ENCODE measurements at places on chromosomes 6 and 20.

- DNase-seq = no peak
These were observed 37.2 kb downstream of the ELOVL5 start for GRCh38 chr6:53311586-53311935.

DNA sequence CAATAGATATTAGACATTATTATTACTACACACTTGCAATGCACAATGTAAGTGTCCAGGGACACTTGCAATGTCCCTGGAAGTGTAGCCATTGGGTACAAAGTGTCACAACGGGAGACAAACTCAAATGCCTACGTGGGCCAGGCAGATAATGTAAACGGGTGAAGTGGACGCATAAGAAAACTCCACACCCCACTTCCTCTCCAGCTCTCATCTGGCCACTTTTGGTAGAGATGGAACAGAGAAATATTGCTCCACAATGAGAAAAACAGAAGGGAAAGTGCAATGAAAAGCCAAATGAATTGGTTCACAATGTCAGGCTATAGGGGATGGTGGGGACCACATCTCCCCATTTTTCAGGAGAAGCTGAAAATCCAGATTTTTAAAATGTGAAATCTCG lies 9.4 kb downstream of the SULF2 start:
- DNase-seq = no peak

DNA sequence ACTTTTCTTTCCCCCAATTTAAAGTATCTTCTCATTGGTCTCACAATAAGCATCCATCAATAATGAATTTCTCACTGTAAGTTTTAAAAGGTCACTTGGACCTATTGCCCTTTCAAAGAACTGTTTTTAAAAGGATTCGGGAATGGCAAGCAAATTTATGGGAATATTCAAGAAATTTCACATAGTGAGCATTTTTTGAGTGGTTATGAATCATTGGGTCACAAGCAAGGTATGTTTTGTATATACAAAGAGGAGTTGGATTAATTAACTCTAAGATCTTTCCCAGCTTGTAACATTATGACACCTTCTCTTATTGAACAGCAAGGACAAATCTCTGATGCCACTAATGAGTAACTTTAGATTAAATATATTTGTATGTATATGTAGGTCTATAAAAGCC lies 165.0 kb downstream of the MOXD1 start:
- DNase-seq = no peak

- DNase-seq = no peak
These were observed 7.2 kb downstream of the AGPAT4 start for GRCh38 chr6:161266513-161267230.

DNA sequence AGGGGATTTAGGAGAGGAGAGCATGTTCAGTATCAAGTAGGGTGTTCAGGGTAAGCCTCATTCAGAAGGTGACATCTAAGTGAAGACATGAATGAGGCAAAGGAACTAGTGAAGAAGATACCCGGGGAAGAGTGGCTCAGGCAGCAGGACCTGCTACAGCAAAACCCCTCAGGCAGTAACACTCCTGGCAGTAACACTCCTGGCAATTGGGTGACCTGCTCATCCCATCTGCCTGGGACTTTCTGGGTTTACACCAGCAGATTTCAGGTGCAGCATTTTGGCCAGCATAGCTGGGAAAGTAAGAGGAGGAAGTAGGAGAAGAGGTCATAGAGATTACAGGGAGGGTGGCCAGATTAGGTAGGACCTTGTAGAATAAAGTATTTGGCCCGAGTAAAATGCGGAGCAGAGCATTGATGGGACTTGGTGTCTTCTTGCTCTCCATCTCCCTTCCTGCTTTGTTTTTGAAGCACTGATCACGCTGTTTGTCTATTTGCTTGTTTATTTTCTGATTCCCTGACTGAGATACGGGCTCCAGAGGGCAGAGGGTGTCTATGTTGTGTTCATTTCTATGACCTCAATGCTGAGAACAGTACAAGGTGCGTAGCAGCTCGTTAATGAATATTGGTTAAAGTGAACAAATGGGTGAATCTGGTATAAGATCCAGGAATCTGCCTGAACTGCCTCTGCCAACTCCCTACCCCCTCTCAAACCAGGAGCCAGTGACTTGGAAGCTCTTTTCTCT lies 88.3 kb downstream of the IYD start:
- no peak for DNase-seq

GRCh38 chr6:119444642-119445557 lies 95.3 kb upstream of the MAN1A1 start:
- DNase-seq = no peak

GRCh38 chr6:4316867-4317400 lies 181.6 kb upstream of the ECI2 start:
- no peak for DNase-seq

DNA sequence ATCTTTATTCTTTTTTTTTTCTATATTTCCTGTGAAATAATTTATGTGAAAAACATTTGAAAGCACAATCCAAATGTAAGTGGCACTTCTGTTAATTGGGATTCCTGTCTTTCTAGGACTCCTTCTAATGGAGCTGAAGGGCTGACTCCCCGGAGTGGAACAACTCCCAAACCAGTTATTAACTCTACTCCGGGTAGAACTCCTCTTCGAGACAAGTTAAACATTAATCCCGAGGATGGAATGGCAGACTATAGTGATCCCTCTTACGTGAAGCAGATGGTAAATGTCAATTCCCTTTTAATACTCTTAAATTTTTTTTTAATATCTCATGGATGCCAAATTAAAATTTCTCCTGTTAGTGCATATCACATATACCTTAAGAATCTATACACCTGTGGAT lies 35.0 kb downstream of the CDC5L start:
- DNase-seq = no peak

- no peak for DNase-seq
These were observed 6.5 kb downstream of the PLEKHG1 start for GRCh38 chr6:150606168-150606591.

GRCh38 chr6:157559201-157559756 lies 178.3 kb downstream of the ZDHHC14 start:
- DNase-seq = no peak

DNA sequence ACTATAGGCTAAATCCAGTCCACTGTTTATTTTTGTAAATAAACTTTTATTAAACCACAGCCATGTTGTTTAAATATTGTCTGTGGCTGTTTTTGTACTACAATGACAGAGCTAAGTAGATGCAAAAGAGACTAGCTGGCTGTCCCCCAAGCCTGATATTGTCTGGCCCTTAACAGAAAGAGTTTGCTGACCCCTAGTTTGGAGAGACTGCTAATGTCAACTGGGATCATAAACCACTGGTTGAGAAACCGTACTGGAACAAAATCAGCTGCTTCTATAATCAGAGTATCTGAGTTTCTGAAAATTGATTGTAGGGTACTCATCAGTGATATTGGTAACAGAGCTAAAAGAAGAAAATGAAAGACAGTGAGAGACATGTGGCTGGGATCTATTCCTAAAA lies 102.6 kb upstream of the FAM184A start:
- no peak for DNase-seq

DNA sequence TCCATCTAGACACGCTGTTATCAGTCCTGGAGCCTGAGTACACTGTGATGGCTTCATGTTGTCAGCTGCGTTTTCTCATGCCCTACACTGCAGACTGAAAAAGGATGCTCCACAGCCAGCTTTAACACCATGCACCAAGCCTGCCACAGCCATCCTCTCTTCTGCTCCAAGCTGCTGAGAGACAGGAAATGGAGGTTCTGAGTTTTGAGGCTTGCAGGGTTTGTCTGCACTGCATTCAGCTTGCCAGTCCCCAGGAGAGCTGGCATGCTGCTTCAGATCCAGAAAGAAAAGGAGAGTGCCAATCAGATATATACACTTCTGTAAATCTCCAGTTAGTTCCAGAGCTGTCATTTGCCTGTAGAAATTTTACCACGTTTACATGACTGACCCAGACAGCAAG lies 550.7 kb upstream of the FLRT3 start:
- no peak for DNase-seq

DNA sequence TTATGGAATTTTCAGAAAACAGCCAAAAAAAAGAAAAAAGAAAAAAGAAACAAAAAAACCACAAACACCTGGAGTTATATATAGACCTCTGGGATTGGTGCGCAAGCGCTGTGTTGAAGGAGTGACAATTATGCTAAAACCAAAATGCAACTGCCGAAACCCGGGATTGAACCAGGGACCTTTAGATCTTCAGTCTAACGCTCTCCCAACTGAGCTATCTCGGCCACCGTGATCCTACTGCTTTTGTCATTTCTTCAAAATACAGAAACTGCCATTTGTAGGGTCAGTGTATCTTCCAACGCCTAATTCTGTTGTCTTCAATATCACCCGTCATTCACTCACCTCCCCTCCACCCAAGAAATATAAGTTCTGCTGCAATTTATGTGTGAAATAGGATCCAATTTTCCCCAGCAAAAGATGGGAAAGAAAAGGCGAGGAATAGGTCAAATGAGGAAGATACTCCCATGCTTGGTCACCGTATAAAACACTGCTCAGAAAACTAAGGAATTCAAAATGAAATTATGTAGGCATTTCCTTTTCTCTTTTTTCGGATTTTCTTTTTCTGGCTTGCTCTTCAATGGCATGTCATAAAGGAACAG lies 116.0 kb downstream of the TRIM27 start:
- DNase-seq = no peak

- no peak for DNase-seq
These were observed 151.3 kb upstream of the ZFP64 start for GRCh38 chr20:52342913-52343312.
